ENCODE measurements at places on chromosomes 13 and 19.

DNA sequence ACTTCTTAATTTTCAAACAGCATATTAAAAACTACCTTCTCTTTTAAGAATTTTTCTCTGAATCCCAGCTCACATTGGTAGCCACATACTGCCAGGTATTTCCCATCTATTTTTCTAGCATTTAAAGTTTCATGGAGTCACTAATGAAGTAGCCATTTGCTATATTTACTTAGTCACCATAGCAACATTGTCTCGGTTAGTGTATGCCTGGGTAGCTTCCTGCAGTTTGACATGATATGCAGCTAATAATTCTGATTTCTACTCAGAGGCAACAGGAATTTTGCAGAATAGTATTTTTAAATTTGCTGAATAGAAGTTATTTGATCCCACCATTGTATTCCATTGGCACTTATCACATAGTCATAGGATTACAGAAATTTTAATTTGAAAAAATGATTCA lies 30.9 kb upstream of the KCTD4 start:
- DNase-seq = no peak

GRCh38 chr13:93875547-93875946 lies 603.9 kb downstream of the DCT start:
- DNase-seq = no peak

DNA sequence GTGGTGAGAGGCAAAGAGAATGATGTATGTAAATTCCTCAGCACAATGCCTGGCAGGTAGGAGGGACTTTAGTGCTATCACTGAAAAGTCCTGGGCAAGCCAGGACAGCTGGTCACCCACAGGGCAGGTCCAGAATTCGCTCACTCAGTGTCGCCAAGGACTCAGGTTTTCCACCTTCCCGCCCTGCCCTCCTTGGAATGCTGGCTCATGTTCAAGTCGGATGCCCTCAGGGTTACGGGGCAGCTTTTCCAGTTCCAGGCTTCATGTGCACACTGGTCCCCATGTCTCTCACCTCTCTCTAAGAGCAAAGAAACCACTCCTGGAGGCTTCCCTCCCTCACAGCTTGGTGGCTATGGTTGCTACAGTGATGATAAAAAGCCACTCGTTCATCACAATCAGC lies 24.8 kb upstream of the NAXD start:
- no peak for DNase-seq

GRCh38 chr13:25873242-25873612 lies 178.6 kb downstream of the SHISA2 start:
- DNase-seq = no peak

- DNase-seq = no peak
These were observed 18.4 kb downstream of the TEX29 start for GRCh38 chr13:111338841-111339240.

GRCh38 chr13:37535501-37535900 lies 63.1 kb downstream of the POSTN start:
- DNase-seq = no peak

DNA sequence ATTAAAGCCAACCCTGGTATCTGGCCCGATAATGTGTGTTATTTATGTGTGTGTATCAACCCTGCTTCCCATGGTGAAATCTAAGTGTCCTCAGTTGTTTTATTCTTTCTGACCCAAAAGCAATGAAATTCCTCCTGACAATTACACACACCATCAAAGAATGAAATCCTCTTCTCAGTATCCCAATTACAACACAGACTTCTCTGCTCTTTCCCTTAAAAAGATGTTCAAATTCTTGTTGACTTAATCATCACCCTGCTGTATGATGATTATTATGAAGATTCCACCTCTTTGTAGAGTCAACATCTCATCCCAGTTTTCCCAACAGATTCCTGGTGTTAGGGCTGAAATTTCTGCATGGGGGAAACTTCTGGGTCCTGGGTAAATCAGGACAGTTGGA lies 8.9 kb upstream of the TRPC4 start:
- no peak for DNase-seq

DNA sequence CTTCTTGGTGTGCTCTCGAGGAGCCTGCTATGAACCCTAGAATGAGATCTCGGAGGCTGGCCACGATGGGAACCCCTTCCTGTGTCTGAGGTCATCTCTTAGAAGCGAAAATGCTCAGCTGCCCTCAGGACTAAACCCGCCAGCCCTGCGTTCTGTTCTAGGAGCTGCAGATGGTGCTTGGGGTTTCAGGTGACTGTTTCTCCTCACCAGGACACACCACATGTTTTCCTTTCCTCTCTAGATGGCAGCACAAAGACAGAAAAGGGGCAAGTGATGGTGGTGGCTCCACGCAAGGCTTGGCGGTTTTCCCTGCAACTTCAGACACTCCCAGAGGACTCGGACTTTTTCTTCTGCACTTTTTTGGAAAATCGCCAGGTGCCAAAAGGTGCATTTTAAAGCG lies 60.1 kb downstream of the RNASEH2B start:
- no peak for DNase-seq

DNA sequence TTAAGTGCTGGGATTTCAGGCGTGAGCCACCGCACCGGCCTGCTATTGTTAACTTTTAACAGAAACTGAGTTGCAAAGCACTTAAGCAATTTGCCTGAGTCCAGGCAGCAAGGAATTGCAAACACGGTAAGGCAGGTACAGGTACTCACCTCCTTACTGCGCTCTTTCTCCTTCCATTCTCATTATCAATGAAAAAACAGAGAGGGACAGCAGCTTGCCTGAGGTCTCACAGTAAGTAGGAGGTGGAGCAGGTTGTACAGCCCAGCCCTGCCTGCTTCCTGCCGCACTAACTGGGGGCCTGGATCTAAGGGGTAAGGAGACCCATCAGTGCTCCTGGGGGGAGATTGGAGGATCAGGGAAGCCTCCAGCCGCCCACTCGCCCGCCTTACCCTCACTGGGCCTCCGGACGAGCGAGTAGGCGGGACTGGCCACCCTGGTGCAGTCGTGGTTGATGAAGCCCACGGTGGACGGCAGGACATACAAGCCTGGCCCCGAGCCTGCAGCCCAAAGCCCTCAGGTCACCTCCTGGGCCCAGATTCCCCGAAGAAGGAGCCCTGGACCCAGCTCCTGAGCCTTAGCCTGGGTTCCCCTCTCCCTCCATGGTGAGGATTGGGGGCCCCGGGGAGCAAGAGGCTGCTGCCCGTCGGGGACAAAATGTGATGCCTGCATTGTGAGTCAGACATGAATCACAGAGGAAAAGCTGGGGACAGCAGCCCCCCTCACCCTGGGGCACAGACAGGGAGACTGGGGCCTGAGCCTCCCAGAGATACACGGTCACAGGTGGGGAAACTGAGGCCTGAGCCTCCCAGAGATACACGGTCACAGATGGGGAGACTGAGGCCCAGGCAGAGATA lies 11.4 kb upstream of the SHC2 start:
- peak; percentile 88 for DNase-seq

GRCh38 chr19:6806488-6806887 lies 34.0 kb downstream of the VAV1 start:
- no peak for DNase-seq

DNA sequence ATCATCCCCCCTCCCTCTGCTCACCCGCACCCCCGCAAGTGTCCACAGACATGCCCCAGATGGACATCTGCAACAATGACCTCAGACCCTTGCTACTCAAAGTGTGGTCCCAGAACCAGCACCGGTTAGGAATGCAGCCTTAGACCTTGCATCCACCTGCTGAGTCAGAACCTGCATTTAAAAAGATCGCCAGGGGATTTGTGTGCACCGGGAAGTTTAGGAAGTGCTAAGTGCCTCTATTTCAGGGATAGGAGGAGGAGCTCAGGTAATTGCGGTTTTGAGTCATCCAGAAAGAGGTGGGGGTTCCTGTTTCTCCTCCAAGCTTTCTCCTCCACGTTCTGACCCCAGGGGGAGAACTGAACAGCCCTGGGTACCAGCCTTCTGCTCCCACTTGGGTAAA lies 46.2 kb downstream of the CACNA1A start:
- no peak for DNase-seq

All from osteoblast (primary cell).